ENCODE measurements at places on chromosomes 6 and 20.

DNA sequence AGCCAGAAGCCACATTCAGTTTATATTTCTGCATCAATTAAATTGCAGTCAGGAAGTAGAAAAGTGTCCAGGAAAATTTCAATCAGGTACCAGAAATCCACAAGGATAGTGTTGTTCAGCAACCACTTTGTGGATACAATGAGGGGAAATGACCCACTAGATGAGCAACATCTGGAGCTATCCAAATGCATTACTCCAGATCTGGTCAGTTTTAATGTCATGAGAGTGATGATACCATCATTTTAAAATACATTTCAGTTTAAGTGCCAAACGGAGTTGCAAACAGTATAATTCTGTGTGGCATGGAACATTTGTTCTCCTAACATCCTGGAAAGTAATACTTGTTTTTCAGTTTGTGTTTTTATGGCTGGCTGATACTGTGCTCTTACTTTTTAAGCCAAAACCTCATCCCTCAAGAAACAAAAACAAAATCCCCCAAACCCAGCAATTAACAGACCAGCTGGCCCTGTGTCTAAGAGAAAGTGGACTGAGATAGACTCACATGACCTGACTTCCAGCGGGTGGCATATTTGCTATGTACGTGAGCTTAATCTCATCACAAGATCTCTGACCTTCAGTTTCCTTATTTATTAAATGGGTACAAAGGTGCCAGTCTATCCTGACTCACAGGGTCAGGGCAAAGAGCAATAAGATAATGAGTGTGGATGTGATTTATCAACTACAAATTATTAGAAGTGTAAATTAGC lies 58.8 kb upstream of the CNKSR3 start:
- no peak for DNase-seq

DNA sequence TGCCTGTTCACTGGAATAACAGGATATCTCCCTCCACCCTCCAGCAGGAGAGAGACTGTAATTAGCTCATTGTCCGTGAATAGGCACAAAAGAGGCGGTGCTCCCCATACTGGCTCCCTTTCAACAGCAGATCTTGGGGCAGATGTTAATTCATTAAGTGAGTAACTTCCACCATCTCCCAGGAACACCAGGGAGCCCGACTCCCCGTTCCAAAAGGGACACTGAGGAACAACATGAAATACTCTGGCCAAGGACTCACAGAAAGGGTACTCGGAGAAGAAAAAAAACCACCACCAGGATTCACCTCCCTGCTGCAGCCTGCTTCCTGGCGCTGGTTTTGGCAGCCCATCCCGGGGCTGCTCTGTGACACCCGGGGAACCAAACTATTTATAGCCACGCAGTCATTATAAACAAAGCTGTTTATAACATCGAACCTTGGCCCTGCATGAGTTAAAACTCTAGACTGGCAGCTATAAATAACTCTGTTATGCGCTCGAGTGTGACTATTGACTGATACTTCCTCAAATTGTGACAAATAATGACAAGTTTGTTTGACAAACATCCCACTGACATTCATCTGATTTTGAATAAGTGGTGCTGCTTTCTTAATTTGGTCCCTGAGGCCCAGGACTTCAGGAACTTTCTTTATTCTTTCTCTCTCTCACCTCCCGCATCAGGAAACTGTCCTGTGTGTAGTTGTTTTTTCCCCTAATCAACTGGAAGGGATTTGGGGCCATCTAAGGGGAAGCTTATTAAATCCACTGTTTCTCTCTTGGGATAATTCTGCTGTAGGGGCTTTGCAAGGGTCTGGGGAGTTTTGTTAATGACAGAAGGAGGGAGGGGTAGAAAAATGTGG lies 521.6 kb downstream of the CD83 start:
- no peak for DNase-seq

- no peak for DNase-seq
Observed at GRCh38 chr6:102216232-102216631, 822.7 kb downstream of the GRIK2 start.

GRCh38 chr6:167684276-167685104 lies 142.2 kb upstream of the AFDN start:
- no peak for DNase-seq

GRCh38 chr6:25419879-25420278 lies 140.7 kb downstream of the CARMIL1 start:
- DNase-seq, result no peak

- no peak for DNase-seq
Observed at GRCh38 chr6:144012534-144012933, 4.5 kb upstream of the PLAGL1 start.
